Prostate gland (tissue), 2 donors: ENCODE measurements at places on chromosomes 3 and 15. TPM values are rescaled to one million over a fixed set of nuclear protein-coding genes. Genes with fewer than 3 reads are reported as not detected.

DNA sequence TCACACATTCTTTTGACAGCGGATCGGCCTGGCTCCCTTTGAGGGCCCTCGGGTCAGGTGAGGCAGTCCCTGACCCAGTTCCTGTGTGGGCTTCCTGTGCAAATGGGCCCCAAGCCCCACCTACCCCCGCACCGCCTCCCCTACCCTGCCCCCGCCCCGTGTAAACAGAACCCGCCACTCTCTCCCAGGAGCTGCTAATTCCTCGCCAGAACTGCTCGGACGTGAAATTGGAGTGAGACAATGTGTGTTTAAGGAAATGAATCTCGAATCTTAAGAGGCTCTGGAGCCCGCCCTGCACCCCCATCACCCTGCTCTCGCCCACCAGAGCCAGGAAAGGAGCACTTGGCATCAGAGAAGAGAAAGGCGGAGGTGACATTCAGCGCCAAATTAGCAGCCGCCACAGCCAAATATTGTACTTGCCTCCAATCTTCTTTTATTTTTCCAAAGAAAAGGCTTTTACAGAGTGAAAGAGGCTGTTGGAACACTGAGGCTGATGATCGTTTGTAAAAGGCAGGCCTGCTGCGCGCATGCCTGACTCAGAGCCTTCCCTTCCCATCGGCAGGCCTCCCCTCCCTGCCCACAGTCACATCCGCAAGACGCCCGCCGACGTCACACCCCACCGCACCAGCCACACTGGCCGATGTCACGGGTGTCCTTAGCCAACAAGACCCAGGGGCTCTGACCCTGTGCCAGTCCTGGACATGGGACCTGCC lies 53.1 kb downstream of the CACNA2D2 start:
- H3K36me3 ChIP-seq: no peaks in the 10 kb centered on the region
- peak overlapping the region; percentile 11 for H3K4me3 ChIP-seq
- peaks cover 3% of the 10 kb centered on the region for H3K4me1 ChIP-seq
- H3K27ac ChIP-seq: peak overlapping the region; percentile 82

DNA sequence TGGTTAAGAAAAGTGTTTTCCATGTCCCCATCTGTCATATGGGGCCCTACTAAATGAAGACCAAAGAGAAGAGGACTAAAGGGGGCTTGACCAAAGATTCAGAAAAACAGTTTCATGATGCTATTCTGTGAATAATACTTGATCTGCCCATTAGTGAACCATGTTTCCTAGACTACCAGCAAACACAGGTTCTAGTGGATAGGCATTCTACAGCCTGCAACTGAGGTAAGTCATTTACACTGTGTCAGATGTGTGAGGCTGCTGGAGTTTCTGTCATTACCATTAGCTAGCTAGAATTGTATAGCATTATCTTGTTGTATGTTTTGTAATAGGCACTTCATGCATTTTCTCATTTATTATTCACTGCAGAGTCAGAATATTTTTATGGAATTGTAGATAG lies 6.6 kb downstream of the GPR171 start:
- H3K4me3 ChIP-seq: no peak overlapping the region
- no peaks in the 10 kb centered on the region for H3K27me3 ChIP-seq
- H3K27ac ChIP-seq: no peak overlapping the region
- H3K36me3 ChIP-seq: no peaks in the 10 kb centered on the region

SPATA16 gene
- 3.8 TPM for total RNA-seq

DNA sequence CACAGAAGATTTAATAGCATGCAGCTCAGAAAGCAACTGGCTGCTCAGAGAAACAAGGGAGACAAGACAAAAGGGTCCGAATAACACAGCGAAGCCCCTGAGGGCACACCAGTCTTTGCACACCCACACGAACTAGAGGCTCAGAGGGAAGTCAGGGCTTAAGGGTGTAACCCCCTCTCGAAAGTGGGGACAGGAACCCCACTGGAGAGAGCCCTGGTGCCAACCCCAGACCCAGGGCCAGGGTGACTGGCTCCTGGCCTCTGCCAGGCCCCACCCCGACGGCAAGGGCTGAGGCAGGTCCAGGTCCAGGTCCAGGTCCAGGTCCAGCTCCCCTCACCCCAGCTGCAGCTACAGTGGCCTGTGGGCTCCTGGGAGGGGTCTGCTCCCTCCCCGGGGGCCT lies 10.5 kb upstream of the PRR23E start:
- H3K27ac ChIP-seq: no peak overlapping the region
- no peaks in the 10 kb centered on the region for H3K36me3 ChIP-seq
- no peak overlapping the region for H3K4me3 ChIP-seq
- no peak for DNase-seq
